ENCODE measurements at places on chromosomes 7 and 10.

GRCh38 chr10:69344591-69345252 is 66.4 kb downstream of the HK1 start:
- DNase-seq, result no peak

DNA sequence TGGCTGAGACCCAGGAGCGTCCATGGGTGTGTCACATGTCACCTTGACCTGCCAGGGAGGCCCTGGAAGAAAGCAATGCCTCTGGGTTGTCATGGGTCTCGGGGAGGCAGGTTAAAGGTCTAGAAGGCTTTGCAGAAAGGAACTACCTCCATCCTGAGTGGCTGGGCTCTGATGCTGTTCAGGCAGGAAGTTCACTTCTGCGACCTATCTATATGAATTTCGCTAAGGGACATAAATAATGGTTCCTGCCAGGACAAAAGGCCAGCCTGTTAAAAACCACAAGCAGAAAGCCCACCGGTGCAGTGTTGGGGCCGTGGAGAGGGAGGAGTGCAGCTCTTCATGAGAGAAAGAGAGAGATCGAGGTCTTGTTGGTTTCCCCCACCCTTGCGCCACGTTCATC is 182.9 kb downstream of the PTPN20 start:
- DNase-seq, result no peak

GRCh38 chr7:10015687-10016086 is 958.0 kb upstream of the PHF14 start:
- DNase-seq, result no peak

- DNase-seq, result no peak
Observed at GRCh38 chr7:102935450-102936115, 22.8 kb downstream of the LRRC17 start.

DNA sequence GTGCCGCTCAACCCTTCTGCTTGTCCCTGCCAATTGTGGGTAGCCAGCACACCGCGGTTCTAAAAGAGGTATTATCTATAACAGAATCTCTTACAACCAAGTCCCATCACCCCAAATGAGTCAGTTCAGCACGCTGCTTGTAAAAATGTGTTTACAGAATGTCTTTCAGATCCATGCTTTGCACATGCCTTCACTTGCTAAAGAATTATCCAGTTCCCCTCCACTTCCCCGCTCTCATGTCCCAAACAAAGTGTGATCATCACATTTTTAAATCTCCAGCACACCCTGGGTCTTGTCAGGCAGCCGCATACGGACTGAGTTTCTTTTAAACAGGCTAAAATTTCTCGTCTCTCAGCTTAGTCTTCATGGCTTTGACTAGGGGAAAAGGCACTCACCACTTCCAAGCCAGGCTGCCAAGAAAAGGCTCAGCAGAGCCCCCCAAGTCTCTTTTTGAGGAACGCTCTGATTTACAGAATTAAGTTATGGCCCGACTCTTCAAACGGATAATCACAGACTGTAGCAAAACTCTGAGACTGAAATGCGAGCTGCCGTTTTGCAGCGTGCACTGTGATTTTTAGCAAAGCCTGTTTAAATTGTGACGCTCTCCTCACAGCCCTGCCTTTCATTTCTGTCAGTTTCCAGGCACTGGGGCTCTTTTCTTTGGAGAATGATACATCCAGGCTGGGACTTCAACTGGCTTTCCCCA is 29.8 kb upstream of the FGFR2 start:
- no peak for DNase-seq

DNA sequence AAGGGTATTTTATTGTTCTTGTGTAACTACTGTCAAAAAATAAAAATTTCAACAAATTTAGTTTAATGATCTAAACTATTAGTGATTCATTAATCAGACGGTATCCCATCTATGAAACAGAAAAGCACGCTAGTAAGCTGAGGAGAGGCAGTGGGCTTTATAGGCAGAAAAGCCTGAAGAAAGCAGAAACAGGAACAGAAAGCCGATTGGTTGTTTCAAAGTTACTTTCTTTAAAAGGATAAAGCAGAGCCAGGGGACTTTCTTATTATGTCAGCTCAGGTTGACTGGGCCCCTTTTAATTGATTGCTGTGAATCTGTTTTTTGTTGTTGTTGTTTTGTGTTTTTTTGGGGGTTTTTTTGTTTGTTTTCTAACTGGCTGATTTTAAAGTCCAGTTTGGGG is 105.5 kb downstream of the TES start:
- no peak for DNase-seq

GRCh38 chr7:6074612-6075380 is 43.6 kb downstream of the ANKRD61 start:
- no peak for DNase-seq

DNA sequence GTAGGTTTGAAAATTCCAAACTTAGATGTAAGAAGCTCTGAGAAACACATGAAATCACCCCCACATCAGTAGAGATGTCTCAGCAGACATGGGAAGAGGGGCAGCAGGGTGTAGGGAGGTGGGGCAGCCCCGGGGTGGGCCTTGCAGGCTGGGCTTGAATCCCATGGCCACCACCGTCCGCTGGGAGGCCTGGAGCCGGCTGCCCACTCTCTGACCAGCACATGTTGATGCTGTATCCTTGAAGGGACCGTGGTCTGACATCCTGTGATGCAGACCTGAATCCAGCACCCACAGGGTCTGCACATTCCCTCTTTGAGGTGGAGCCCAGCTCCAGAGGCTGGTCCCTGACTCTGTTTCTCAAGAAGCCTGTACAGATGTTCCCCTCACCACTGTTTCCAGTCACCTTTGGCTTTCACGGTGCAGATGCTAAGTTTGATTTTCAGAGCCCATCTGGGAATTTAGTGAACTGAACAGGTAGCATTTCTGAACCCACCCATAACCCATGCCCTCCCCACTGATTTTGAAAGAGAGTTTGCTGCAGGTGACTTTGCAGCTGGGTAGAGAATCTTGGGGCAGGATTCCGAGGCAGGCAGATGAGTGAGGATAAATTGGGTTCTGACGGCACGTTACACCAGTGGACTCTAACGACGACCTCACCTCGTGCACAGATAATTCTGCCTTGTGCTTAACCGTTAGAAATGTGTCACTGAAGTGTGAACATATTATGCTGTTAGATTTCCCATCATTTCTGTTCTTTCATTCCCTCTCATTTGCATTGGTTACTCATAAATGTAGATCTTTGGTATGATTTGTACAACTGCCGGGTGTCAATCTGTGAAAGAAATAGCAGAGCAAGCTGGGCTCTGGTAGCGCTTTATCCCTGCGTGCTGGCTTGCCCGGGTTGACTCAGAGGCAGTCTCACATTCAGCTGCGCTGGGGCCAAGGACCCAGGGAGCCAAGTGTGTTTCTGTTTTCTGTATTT is 45.7 kb downstream of the IKZF1 start:
- peak; percentile 76 for DNase-seq

GRCh38 chr7:1134951-1135350 is 25.0 kb downstream of the ZFAND2A start:
- no peak for DNase-seq

DNA sequence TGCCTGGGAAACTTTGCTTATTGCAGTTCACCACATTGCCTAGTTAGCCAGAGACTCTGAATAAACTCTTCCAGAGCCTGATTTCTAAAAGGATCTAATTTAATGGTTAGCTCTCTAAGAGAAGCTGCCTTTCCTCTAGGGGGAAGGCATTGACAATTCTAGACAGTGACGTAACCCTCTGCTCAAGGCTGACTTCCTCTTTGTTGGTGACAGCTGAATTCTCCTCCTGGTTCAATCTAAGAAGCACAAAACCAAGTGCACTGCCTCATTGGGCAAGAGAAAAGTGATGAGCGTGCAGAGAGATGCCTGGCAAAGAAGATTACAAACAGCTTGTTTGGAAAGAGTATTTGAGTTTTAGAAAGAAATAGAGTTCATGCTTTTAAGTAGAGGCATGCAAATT is 102.7 kb downstream of the MACC1 start:
- no peak for DNase-seq

GRCh38 chr7:127996253-127997071 is 34.8 kb downstream of the LRRC4 start:
- no peak for DNase-seq

- DNase-seq, result no peak
Observed at GRCh38 chr10:61280303-61280702, 172.9 kb downstream of the TMEM26 start.

- no peak for DNase-seq
Observed at GRCh38 chr7:144513334-144513733, 109.8 kb upstream of the NOBOX start.

DNA sequence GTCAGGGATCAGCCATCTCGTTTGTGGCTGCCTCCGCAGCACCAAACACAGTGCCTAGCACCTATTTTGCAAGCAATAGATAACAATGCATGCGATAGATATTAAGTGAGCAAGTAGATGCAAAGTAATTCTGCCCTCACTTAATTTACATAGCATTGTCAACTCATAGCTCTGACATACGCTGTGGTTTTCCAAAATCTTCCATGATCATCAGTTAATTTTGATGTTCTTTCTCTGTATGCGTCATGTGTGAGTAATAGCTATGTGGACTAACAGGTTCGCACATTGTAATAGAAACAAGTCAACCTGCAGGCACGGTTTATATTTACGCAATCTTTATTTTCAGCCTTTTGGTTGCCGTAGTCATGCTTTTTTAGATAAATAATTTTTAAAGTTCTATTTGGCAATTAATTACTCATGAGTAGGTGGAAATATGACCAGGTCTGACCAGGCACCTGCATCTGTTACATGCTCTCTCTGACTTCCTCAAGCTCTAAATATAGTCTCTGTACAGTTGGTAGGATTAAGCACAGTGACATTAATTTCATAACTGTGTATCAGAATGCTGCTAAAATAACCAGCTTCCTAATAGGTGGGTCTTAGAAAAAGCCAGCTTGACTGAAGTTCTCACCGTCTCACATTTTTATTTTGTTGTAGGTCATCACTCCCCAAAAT is 13.3 kb downstream of the MAP3K8 start:
- DNase-seq, result no peak

GRCh38 chr10:110706690-110707098 is 62.6 kb downstream of the RBM20 start:
- DNase-seq, result no peak

- no peak for DNase-seq
Observed at GRCh38 chr7:13117103-13117502, 429.7 kb downstream of the ARL4A start.

DNA sequence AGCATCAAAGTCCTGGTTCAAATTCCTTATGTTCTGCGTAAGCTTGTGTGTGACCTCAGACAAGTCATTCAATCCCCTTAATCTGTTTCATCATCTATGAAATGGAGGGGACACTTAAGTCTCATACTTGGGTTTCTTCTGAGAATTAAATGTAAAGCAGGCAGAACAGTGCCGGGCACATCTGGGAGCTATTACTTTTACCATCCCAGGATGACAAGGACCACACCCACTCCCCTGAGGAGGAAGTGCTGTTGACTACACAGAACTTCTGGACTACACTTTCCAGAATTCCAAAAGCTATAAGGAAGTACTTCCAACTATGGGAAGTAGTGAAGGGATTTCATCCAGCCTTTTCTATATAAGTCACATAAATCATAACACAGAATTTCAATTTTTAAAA is 294.9 kb downstream of the IPMK start:
- no peak for DNase-seq

DNA sequence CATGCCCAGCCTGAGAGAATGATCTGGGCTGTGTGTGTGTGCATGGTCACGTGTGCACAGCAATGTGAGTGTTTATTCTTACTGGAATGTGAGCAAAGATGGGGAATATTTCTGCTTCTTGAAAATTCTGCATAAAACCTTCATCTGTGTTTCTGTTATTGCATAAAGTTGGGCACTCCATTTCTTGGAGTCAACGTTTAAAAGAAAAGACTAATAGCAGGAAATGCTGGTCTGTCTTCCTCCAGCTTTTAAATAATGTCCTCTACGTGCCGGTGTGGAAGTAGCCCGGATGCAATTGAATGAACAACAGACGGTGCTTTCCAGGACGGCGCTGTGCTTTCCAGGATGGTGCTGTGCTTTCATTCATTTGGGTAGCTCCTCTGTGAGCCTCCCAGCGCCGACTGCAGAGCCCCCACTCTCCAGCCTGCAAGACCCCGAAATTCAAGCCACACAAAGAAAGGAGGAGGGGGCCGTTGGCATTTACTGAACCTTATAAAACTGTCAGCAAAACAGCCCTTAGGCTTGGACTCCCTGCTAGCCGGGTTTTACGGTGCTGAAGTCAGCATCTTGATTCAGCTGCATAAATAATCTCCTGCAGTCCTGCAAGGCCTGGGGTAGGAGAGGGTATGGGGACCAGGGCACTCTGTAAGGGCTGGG is 158.2 kb upstream of the PRKCQ start:
- DNase-seq, result no peak

- DNase-seq, result no peak
Observed at GRCh38 chr7:1815051-1815481, 145.0 kb downstream of the ELFN1 start.

DNA sequence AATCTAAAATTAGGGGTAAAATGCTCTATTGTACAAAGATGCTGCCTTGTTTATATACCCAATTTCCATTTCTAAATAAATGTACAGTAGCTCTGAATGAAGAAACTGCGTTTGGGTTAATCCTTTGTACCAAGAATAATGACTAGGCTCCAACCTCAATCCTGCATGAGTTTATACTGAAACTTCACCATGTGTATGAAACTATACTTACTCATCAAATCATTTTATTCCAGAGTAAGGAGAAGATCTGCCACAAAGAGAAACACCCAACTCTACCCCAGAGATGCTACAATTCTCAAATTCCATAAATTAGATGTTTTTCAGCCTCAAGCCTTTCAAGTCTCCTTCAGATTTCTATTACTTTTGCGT is 53.8 kb upstream of the AKR1E2 start:
- no peak for DNase-seq

- DNase-seq, result no peak
Observed at GRCh38 chr7:49783446-49783845, 10.0 kb downstream of the VWC2 start.

- peak; percentile 32 for DNase-seq
Observed at GRCh38 chr7:35691827-35692307, 3.1 kb downstream of the HERPUD2 start.

GRCh38 chr10:97336942-97337831 is 2.7 kb upstream of the FRAT2 start:
- no peak for DNase-seq

GRCh38 chr7:145850636-145851035 is 266.0 kb upstream of the CNTNAP2 start:
- DNase-seq, result no peak

DNA sequence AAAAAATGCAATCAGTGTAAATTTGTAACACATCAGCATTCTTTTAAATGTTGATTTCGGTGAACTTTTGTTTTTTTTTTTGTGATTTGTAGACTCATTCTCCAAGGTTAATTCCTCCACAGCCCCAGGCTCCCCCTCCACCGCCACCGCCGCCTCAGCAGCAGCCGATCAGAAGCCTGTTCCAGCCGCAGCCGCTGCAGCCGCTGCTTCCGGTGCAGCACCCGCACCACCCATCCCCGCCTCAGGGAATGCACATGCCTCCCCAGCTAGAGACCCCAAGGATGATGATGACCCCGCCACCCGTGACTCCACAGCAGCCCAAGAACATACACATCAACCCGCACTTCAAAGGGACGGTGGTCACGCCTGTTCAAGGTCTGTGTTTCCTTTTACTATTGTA is 66.6 kb downstream of the RBM33 start:
- no peak for DNase-seq

Measured in activated CD4-positive, alpha-beta T cell treated with anti-CD3 and anti-CD28 coated beads for 4 hours (primary cell).